ENCODE measurements at places on chromosomes 1 and 21. TPM values are rescaled to one million over a fixed set of nuclear protein-coding genes. Genes with fewer than 3 reads are reported as not detected.

The RPE65 gene
- not detected for total RNA-seq

The LCE1A gene
- total RNA-seq: not detected

The ERG gene
- total RNA-seq: not detected

The GPR37L1 gene
- not detected for total RNA-seq

The C1orf185 gene
- total RNA-seq: not detected

The FCRL1 gene
- total RNA-seq: not detected

The HTR1D gene
- total RNA-seq: not detected

The DDX59 gene
- 19.4 TPM for total RNA-seq

The CELSR2 gene
- 1.3 TPM for total RNA-seq

The ARMH1 gene
- total RNA-seq: 134 TPM

The AGT gene
- total RNA-seq: not detected

The BSDC1 gene
- 33.2 TPM for total RNA-seq

The TAS1R3 gene
- total RNA-seq: not detected

DNA sequence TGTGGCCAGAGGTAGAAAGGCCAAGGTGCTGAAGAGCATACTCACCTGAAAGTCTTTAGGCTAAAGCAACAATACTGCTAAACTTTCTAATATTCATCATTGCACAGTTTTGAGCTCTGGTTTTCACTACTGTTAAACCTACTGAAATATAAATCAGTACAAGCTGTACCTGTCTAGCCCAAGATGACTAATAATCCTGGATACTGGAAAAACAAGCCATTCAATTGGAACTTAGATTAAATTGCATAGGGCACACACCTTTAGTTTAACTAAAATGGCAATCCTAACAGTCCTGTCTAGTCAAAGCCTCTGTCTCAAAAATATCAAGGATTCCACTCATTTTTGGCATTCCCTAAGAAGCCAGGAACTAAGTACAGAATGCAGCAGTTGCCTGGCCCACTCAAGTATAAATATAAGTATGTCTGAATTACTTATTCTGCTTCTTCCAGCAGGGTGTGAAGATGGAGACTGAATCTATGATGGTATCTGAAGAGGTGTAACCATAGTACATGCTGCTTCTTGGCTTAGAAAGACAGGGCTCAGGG is 3.1 kb downstream of the CHML start:
- H3K27ac ChIP-seq: no peak overlapping the region
- peaks cover 24% of the 10 kb centered on the region for H3K36me3 ChIP-seq
- no peaks in the 10 kb centered on the region for H3K27me3 ChIP-seq
- H3K4me3 ChIP-seq: no peak overlapping the region
- H3K4me1 ChIP-seq: peaks cover 41% of the 10 kb centered on the region
- DNase-seq: no peak

- H3K36me3 ChIP-seq: no peaks in the 10 kb centered on the region
- H3K4me1 ChIP-seq: no peaks in the 10 kb centered on the region
- no peak overlapping the region for H3K27ac ChIP-seq
These were observed 496.4 kb downstream of the SETD4 start for GRCh38 chr21:35563885-35564451.

DNA sequence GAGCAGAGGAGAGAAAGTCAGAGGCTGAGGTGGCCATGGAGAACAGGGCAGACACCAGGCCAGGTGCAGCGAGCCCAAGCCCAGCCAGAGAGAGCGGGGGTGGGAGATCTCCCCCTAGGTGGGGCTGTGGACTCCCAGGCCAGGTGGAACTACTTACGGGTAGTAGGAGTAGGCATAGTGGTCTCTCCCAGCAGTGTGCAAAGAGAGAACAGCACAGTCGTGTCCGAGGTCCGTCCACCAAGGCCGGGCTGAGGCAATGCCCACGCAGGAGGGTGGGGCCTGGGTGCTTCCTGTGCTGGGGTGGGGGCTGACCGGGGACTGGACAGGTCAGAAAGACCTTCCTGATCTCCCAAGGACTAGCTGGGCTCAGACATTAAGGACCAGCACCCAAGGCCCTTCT is 263.7 kb downstream of the PTPRU start:
- no peak overlapping the region for H3K4me3 ChIP-seq
- no peak for DNase-seq
- H3K4me1 ChIP-seq: no peaks in the 10 kb centered on the region

- no peaks in the 10 kb centered on the region for H3K4me1 ChIP-seq
- DNase-seq: no peak
- peaks cover 8% of the 10 kb centered on the region for H3K27me3 ChIP-seq
- H3K27ac ChIP-seq: no peak overlapping the region
These were observed 55.4 kb downstream of the LAMC2 start for GRCh38 chr1:183241471-183241870.

DNA sequence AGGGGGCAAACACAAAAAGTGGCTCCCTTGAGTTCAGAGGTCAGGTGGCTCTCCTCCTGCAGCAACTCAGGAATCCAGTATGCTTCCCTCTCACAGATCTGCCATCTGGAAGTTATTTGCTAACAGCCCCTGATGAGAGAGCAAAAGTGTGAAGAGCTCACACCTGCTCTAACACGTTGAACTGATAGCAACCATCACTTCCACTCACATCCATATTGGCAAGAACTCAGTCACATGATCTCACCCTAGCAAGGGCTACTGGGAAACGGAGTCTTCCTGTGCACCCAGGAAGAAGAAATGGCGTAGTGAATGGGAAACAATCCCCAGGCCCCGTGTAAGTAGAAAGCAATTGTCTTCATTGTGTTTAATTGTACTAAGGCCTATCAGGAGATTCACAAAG is 20.7 kb upstream of the SLC45A1 start:
- H3K4me3 ChIP-seq: no peak overlapping the region
- peaks cover 2% of the 10 kb centered on the region for H3K27me3 ChIP-seq
- DNase-seq: no peak
- H3K36me3 ChIP-seq: no peaks in the 10 kb centered on the region

DNA sequence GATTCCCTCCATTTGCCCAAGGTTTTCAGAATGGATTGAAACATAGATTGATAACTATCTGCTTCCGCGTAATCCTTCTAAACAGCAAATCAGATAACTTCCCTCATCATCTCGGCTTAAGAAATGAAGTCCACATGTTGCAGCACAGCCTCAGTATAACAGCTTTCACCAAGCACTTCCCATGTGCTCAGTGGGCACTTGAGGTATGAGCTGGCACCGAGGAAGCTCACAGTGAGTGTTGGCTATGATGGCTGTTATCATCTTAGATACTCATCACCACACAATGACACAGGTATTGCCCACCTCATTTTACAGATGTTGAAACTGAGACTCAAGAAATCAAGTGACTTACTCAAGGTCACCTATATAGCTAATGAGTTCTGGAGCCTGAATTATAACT is 43.2 kb downstream of the RCSD1 start:
- peaks cover 16% of the 10 kb centered on the region for H3K36me3 ChIP-seq
- peak overlapping the region; percentile 64 for H3K27ac ChIP-seq
- peak; percentile 36 for DNase-seq
- peaks cover 62% of the 10 kb centered on the region for H3K4me1 ChIP-seq

- no peak overlapping the region for H3K27ac ChIP-seq
- H3K4me1 ChIP-seq: no peaks in the 10 kb centered on the region
- H3K4me3 ChIP-seq: no peak overlapping the region
- H3K27me3 ChIP-seq: no peaks in the 10 kb centered on the region
These were observed 334.3 kb downstream of the NCAM2 start for GRCh38 chr21:21332492-21332891.

- no peak overlapping the region for H3K4me3 ChIP-seq
- no peaks in the 10 kb centered on the region for H3K36me3 ChIP-seq
These were observed 2.8 kb upstream of the ABCG1 start for GRCh38 chr21:42215942-42216725.

- no peaks in the 10 kb centered on the region for H3K4me1 ChIP-seq
- no peak for DNase-seq
These were observed 94.9 kb upstream of the IGSF21 start for GRCh38 chr1:18012686-18013085.

GRCh38 chr1:240385985-240386978 is 225.7 kb downstream of the GREM2 start:
- no peaks in the 10 kb centered on the region for H3K27me3 ChIP-seq
- DNase-seq: no peak
- no peak overlapping the region for H3K4me3 ChIP-seq
- H3K36me3 ChIP-seq: no peaks in the 10 kb centered on the region
- no peaks in the 10 kb centered on the region for H3K4me1 ChIP-seq
- H3K27ac ChIP-seq: no peak overlapping the region

DNA sequence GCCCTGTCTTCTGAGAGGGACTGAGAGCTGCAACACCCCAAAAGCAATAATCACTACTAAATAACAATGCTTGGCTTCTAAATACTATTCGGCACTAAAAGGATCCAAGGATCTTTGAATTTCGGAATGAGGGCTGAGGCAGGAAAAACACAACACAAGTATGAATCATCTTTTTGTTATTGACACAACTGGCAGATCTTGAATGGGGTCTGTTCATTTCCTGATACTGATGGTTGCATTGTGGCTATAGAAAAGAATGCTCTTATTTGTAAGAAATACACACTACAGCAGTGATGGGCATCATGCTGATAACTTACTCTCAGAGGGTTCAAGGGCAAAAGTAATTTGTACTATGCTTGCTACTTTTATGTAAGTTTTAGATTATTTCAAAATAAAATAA is 149.2 kb upstream of the PLD5 start:
- H3K4me1 ChIP-seq: no peaks in the 10 kb centered on the region
- no peaks in the 10 kb centered on the region for H3K36me3 ChIP-seq
- H3K27me3 ChIP-seq: no peaks in the 10 kb centered on the region
- no peak for DNase-seq
- H3K27ac ChIP-seq: no peak overlapping the region

DNA sequence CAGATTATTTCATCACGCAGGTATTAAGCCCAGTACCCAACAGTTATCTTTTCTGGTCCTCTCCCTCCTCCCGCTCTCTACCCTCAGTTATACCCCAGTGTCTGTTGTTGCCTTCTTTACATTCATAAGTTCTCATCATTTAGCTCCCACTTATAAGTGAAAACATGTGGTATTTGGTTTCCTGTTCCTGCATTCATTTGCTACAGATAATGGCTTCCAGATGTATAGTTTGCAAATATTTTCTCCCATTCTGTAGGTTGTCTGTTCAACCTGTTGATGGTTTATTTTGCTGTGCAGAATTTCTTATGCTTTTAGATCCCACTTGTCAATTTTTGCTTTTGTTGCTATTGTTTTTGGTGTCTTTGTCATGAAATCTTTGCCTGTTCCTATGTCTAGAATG is 21.1 kb upstream of the KCNH1 start:
- no peaks in the 10 kb centered on the region for H3K27me3 ChIP-seq
- H3K4me1 ChIP-seq: no peaks in the 10 kb centered on the region
- H3K4me3 ChIP-seq: no peak overlapping the region
- no peak overlapping the region for H3K27ac ChIP-seq
- H3K36me3 ChIP-seq: peaks cover 5% of the 10 kb centered on the region

DNA sequence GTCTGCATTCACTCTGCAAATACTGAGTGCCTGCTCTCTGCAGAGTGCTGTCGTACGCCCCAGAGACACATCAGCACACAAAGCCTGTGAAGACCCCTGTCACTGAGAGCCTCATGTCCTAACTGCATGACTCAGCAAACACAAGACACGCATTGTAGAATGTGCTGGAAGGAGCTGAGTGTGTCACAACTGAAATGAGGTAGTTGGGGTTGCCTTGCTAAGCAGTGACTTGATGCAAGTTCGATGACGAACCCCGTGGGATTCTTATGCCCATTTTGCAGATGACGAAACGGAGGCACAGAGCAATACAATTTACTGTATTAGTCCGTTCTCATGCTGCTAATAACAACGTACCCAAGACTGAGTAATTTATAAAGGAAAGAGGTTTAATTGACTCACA is 65.1 kb downstream of the RIPK4 start:
- H3K4me3 ChIP-seq: no peak overlapping the region
- H3K27ac ChIP-seq: no peak overlapping the region
- no peak for DNase-seq
- peaks cover 25% of the 10 kb centered on the region for H3K27me3 ChIP-seq

GRCh38 chr1:86176226-86176625 is 19.7 kb upstream of the COL24A1 start:
- H3K4me3 ChIP-seq: no peak overlapping the region
- no peaks in the 10 kb centered on the region for H3K36me3 ChIP-seq
- no peaks in the 10 kb centered on the region for H3K27me3 ChIP-seq
- DNase-seq: no peak
- H3K4me1 ChIP-seq: no peaks in the 10 kb centered on the region

DNA sequence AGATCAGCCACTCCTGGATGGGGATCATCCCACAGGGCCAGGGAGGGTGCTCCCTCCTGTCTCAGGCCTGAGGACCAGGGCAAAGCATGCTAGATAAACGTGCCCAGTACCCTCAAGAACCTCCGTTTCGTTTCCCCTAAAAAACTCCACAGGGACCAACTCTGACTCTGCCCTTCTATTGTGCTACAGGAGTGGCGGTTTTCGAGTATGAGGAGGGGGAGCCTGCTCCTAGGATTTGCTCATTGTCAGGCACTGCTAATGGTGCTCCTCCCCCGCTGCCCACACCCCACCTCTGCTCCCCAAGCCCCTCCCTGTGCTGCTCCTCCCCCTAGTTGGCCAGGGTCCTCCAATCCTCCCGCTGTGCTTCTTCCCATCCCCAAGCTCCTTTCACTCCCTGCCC is 32.0 kb downstream of the PGBD5 start:
- H3K4me3 ChIP-seq: no peak overlapping the region
- peaks cover 13% of the 10 kb centered on the region for H3K27me3 ChIP-seq
- no peaks in the 10 kb centered on the region for H3K36me3 ChIP-seq
- no peaks in the 10 kb centered on the region for H3K4me1 ChIP-seq
- H3K27ac ChIP-seq: no peak overlapping the region

- H3K36me3 ChIP-seq: no peaks in the 10 kb centered on the region
- DNase-seq: no peak
- no peak overlapping the region for H3K4me3 ChIP-seq
- no peaks in the 10 kb centered on the region for H3K27me3 ChIP-seq
- peaks cover 3% of the 10 kb centered on the region for H3K4me1 ChIP-seq
These were observed 345.5 kb downstream of the SMYD3 start for GRCh38 chr1:246161626-246162025.

DNA sequence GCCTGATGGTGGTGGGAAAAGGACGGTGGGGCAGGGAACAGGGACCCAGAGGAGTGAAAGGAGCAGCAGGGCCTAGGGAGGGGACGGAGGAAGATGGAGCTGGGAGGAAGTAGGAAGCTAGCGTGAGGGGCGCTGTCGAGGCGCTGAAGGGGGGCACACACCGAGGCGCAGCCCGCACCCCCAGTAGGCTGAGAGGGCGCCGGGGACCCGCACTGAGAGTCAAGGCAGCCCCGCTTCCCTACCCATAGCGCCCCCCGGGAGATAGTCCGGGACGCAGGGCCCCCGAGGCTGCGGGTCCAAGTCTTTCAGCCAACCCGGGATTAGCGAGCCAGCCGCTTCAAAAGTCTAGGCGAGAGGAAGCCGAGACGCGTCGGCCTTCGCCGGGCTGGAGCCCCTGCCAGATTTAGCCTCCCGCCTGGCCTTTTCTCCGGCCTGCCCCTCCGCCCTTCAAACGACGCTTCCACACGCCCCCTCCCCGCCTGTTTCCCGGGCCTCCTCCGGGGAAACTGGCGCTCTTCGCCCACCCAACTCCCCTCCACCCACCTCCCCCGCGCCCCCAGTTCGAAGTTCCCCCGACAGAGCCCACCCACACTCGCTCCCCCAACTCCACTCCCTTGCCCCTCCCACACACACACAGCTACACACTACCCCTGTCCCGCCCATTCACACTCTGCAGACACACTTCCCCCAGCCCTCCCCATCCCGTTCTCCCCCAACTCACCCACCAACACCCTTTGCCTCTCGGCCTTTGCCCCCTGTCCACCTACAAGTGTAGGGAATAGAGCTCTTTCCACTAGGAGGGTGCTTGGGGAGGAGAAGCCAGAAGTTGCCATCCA is 7.8 kb upstream of the PROX1 start:
- peaks cover 12% of the 10 kb centered on the region for H3K4me1 ChIP-seq
- H3K4me3 ChIP-seq: no peak overlapping the region
- H3K27me3 ChIP-seq: peaks cover 81% of the 10 kb centered on the region
- peaks cover 7% of the 10 kb centered on the region for H3K36me3 ChIP-seq
- DNase-seq: no peak

- H3K27ac ChIP-seq: no peak overlapping the region
- H3K4me3 ChIP-seq: no peak overlapping the region
- H3K36me3 ChIP-seq: no peaks in the 10 kb centered on the region
- H3K27me3 ChIP-seq: peaks cover 10% of the 10 kb centered on the region
- DNase-seq: no peak
- no peaks in the 10 kb centered on the region for H3K4me1 ChIP-seq
These were observed 183.1 kb downstream of the LMX1A start for GRCh38 chr1:165173409-165173808.
